ENCODE measurements at places on chromosomes 16 and 17.
A peak's percentile ranks its signal among the peaks of the same experiment; 100 is the strongest.

- DNase-seq: no peak
Measured at GRCh38 chr17:3885970-3886369, 6.9 kb downstream of the CAMKK1 start.

DNA sequence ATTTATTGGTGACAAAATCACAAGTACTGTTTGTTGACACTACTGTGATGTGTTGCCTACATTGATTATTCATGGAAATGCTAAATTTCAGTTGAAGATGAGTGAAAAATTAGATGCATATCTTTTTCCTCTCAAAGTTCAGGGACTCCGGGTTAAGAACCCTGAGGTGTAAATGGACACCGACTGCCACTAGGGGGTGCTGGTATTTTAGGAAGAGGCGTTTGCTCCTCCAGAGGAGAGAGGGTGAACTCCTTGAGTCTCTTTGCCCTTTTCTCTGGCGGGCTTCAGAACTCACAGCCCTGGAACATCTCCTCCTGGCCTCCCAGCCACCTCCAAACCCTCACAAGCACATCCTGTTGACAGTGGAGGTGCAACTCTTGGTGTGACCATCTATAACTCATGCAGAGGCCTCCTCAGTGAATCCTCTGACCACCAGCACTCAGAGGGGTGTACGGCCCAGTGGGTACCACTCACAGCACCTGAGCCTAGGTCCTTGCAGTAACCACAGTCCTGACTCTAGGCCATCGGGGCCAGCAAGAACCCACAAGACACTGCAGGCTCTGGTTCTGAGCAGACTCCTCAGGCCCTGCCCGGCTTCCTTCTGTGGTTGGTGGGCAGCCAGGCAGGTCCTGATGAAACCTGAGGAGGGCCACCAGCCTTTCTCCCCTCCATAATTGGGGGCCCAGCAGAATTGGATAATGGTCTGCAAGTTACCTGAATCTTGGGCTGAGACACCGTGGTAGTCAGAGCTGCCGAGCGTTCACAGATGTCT, 26.2 kb upstream of the PIK3R5 start:
- peak; percentile 89 for DNase-seq

GRCh38 chr16:46884513-46885293, 541 bp downstream of the GPT2 start:
- peak; percentile 78 for DNase-seq

- no peak for DNase-seq
Measured at GRCh38 chr16:77277571-77277970, 78.4 kb downstream of the SYCE1L start.

DNA sequence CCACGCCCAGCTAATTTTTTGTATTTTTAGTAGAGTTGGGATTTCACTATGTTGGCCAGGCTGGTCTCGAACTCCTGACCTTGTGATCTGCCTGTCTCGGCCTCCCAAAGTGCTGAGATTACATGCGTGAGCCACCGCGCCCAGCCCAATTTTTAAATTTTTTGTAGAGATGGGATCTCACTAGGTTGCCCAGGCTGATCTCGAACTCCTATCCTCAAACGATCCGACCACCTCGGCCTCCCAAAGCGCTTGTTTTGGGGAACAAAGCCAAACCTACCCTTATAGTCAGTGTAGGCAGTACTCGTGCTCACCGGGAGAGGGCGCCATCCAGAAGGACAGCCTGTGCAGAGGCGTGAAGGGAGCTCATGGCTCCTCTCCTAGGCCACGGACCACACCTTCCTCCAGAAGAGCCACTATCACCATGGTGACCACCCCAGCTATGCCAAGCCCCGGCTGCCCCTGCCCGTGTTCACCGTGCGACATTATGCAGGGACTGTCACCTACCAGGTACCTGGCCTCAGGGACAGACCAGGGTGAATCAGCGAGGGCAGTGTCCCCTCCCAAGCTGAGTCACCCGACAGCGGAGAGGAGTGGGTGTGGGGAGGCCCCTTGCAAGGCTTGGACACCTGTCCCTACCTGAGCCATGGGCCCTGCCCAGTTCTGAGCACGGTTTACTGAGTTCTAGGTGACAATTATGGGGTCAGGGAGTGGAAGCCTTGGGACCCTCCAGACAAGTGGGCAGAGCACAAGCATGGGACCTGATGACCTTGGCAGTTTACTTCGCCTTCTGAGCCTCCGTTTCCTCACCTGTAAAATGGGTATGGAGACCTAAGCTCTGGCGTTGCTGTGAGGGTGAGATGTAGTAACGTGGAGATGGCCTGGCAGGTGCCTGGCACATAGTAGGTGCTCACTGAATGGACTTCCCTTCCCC, 13.7 kb downstream of the MYO15B start:
- DNase-seq: peak; percentile 89

DNA sequence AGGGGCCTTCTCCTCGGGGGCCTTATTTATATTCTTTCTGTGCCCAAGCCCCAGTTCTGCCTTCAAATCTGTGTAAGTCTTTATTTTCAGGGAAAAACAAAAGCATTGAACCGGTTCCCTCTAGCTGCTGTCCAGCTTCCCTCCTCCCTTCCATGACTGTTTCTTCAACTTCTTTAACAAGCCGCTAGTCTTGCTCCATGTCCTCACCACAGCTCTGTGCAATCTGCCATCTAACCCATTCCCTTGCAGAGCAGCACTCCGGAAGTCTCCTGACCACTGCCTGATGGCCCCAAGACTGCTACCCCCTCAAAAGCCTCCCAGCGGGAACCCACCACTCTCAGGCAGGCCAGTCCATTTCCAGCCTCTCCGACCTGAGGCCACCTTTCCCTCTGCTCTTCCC, 16.9 kb downstream of the EMC8 start:
- no peak for DNase-seq

DNA sequence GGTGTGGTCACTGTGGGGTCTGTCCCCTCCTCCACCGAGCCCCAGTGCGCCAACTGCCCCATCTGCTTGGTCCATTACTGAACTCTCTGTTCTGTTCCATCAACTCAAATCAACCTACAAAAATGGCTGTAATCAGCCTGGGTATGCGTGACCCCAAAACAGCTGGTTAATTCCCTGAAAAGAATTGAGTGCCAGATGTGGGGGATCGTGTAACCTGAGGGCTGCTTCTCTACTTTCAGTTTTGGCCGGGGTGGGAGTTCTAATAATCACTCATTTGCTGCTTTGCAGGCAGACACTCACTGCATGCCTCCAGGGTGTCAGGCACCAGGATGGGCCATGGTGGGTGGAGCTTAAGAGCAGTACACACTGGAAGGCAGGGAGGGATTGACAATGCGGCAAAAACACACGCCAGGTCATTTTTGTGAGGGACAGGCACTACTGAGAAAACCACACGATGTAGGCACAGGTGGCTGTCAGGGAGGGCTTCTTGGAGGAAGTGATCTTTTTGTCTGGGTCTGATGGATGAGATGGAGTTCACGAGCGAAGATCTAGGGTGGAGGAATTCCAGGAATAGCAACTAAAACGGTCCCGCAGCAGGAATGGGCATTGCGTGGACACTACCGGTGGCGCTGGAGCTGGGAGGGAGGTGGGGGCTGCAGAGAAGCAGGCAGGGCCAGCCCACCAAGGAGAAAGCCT, 30.4 kb upstream of the SSTR5 start:
- DNase-seq: no peak

GRCh38 chr17:49514071-49514721, 19.1 kb downstream of the NGFR start:
- DNase-seq: no peak

- no peak for DNase-seq
Measured at GRCh38 chr16:57469046-57469445, 6.6 kb downstream of the POLR2C start.

- DNase-seq: peak; percentile 81
Measured at GRCh38 chr16:11914210-11915113, 1.3 kb downstream of the GSPT1 start.

GRCh38 chr17:80855196-80855947, 136.3 kb upstream of the CHMP6 start:
- DNase-seq: no peak

- DNase-seq: no peak
Measured at GRCh38 chr17:27595208-27595607, 35.8 kb upstream of the LGALS9 start.

DNA sequence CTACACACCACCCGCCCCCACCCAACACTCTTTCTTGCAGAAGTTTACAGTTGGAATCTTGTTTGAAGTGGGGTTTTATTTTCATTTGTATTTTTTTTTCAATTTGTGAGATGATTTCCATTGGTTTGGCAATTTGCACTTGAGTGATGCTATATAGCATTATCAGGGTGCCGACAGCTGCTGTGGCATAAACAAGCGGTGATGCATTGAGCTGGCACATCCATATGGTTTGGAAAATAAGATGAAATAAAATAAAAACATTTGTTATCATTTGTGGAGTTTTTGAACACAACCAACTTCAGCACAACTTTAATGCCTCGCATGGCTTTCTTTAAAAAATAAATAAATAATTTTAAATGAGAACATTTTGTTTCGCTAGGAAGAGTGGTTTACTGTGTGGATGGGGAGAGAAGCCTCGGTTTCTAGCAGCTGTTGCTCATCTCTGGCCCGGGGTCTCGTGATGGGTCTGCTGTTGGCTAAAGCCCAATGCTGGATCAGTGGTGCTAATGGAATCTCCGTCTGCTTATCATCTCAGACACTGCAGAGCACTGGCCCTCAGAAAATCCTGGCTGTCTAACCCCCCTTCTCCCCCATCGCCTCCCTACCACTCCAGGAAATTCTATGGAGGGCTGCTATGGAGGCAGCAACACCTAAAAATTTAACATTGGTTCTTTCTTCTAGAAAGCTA, 192.3 kb upstream of the MAF start:
- no peak for DNase-seq

DNA sequence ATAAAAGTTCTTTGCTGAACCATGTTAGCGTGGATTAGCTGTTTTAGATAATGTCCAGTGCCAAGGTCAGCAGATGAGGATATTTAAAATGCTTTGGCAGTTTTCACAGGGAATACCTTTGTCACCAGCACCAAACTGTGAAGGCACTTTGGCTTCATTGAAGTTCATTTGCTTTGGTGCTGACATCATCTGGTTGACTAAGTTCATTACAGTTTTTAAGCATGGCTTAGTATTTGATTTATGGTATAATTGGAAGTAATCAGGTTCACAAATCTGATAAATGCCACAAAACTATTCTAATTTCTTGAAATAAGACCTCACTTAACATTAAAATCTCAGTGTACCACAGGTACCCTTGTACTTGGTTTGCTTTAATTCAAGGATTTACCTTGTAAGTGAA, 4.3 kb downstream of the GID4 start:
- no peak for DNase-seq

DNA sequence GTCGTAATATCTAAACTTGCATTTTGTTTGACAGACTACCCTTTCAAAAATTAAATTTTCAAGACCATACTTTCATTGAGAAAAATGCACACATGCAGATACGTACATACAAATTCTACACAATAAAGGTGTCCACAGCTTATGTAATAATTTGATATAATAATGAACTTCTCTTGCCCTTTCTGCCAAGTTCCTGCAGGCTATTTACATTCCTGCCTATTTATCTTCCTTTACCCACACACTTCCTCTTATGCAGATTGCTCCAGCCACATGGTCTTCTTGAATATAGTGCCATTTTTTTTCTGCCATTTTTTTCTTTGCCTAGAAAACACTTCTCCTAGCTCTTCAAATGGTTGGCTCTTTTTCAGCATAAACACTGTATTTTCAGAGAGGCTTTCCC, 826.9 kb upstream of the CDH8 start:
- no peak for DNase-seq

DNA sequence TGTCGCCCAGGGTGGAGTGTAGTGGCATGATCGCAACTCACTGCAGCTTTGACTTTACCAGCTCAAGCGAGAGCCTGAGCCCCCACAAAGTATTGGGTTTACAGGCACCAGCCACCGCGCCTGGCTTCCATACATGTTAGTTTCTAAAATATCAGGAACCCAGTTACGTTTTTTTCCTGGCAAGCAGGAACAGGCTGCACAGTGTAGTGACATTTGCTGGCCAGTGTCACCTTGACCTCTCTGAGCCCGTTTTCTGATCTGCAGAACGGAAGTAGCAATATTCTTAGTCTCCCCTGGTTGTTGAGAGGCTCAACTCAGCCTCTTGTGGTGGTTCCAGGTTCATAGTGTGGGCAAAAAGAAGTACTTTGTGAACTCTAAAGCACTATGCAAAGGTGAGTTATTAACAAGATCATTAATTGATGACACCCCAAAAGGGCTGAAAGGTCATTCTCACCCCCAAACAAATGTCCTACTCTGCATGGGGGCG, 15.6 kb downstream of the IGF2BP1 start:
- DNase-seq: no peak

GRCh38 chr17:1785930-1786329, 24.1 kb downstream of the SERPINF1 start:
- DNase-seq: no peak

- DNase-seq: no peak
Measured at GRCh38 chr16:86093801-86094750, 195.1 kb downstream of the IRF8 start.

DNA sequence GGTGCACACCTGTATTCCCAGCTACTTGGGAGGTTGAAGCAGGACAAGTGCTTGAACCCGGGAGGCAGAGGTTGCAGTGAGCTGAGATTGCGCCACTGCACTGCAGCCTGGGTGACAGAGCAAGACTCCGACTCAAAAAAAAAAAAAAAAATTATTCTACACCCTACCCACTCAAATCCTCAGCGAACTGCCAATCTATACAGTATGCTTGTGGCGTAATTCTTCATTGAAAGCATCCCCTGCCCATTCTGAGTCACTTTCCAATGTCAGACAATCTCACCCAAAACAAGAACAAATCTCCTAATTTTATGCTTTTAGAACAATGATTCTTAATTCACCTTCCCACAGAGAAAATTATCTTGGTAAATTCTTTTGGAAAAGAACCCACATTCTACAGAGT, 12.0 kb downstream of the AMFR start:
- DNase-seq: no peak

DNA sequence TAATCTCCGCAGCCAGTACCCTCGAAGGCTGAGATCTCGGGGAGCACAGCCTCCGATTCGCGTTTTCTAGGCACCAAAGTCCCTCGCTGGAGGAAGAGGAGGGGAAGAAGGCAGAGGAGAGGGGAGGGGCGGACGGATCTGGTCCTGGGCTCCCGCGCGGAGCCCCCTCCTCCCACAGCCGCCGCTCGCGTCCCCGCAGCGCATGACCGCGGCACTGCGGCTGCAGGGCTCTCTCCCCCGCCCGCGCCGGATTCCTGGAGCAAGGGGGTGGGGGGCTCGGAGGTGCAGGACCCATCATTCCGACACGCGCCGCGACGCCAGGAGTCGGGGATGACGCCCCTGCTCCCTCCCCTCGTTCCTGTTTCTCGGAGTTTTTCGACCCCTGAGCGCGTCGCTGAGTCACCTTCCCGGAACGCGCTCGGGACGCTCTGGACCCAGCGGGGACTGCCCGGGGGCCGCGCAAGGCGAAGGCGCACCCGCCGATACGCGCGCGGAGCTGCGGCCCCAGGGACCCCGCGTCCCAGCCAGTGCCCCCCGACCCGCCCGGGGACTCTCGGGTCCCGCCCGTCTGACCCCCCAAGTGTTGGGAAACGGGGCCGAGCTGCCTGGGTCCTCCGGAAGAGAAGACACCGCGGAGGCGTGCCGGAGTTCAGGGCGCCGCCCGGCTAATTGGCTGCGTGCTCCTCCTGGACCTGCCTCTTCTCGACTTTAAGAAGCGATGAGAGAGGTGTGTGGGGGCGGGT, 1.4 kb upstream of the SPHK1 start:
- peak; percentile 93 for DNase-seq

GRCh38 chr16:3295783-3296182, 9.4 kb downstream of the TIGD7 start:
- DNase-seq: no peak

Data from activated CD4-positive, alpha-beta T cell treated with anti-CD3 and anti-CD28 coated beads, Interleukin-2, amount 10 ng/mL, durations not matched to agents 24 days and 14 days (primary cell).